Stimulated activated CD8-positive, alpha-beta memory T cell treated with anti-CD3 and anti-CD28 coated beads, Interleukin-2, amount 100 ng/mL, for 1 hour (primary cell): ENCODE measurements at places on chromosomes 3 and 15.

DNA sequence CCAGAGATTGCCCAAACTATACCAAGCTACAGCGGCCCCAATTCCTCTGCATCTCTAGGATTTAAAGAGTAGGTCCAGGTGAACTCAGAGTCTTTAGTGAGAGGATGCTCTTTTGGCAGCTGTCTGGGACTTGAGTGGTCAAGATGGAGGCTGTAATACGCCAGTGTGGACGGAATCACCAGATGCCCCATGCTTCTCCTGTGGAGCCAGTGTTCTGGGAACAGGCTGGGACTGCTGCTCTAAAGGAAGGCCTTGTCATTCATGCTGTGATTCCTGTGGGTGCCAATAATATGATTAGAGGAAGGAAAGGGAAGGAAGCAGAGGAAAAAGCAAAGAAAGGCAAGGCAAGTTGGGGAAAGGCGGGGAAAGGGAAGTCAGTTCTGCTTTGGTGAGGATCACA, 17.4 kb upstream of the NOX5 start:
- no peak for DNase-seq

- no peak for DNase-seq
Measured at GRCh38 chr3:151058740-151059139, 26.7 kb upstream of the MED12L start.

GRCh38 chr3:78887029-78887428, 880.8 kb downstream of the ROBO1 start:
- DNase-seq, result no peak

DNA sequence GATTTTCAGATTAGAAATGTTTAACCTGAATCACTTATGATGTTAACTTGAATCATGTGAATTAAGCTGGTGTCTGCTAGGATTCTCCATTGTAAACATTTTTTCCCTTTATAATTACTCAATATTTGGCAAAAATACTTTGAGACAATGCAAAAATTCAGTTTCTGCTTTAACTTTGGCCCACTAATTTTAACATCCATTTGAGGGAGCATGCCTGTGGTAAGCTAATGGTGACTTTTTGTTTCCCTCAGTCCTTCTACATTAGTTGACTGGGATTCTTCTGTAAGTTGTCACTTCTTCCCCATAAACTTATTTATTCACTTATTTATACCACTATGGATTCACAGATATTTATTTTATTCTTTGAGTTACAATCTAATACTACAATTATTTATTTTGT, 59.3 kb downstream of the PIK3R4 start:
- DNase-seq, result no peak

- DNase-seq, result no peak
Measured at GRCh38 chr3:115709093-115709492, 85.8 kb downstream of the GAP43 start.

- peak; percentile 79 for DNase-seq
Measured at GRCh38 chr3:126982471-126983175, at the start of gene PLXNA1. PLXNA1 (plus strand) TSS chr3:126983115; CDS start chr3:126988594, 5,479 bp downstream.

DNA sequence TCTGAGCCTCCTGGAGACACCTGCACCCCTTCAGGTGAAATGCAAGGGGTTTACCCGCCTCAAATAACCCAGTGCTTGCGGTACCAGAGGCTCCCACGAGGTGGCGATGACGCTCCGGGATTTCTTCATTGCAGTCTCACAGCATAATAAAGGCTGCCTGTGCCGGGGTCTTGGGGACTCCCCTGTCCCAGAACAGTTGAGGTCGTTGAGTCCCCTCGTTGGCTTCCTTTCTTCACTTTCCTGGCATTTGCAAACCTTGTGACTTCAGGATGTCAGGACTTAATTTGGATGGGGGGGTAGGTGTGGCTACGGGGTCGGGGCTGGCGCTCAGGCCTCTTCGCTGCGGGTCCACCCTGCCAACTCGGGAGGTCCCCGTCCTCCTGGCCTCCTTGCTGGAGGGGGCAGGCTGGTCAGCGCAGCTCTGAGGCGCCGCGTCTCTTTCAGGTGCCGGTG, 1.3 kb downstream of the GNAT1 start:
- DNase-seq, result peak; percentile 64

DNA sequence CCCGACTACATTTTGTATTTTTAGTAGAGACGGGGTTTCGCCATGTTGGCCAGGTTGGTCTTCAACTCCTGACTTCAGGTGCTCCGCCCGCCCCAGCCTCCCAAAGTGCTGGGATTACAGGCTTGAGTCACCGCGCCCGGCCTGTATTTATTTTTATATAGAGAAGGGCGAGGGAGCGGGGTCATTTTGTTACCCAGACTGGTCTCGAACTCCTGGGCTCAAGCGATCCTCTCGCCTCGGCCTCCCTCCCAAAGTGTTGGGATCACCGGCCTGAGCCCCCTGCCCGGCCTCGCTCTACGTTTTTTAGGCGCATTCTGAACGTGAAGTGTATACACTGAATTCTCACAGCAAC, 514 bp upstream of the PPP4R2 start:
- no peak for DNase-seq

DNA sequence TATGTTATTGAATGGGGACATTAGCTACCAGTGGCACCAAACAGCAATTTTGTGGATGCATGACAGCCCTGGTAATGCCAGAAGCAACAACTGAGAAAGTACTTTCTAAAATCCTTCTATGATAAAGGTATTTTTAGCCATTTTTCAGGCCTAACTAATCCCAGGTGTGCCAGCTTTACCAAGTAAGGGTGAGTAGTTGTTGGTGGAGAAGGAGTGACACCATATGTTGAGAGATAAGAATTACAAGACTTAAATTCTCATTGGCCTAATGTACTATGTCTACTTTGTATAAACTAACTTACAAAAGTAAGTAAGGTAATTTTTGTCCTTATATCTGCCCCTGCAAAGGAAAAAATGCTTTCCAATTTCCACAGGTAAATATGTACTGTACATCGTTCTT, 4.1 kb upstream of the COX17 start:
- no peak for DNase-seq

- peak; percentile 53 for DNase-seq
Measured at GRCh38 chr3:123960781-123961507, at the start of gene CCDC14. CCDC14 (minus strand) TSS chr3:123961229; CDS start chr3:123961173, 56 bp downstream.

GRCh38 chr15:93049914-93050578, 39.0 kb downstream of the RGMA start:
- no peak for DNase-seq
